ENCODE measurements at places on chromosomes 1 and 21. TPM values are rescaled to one million over a fixed set of nuclear protein-coding genes. Genes with fewer than 3 reads are reported as not detected.

GRCh38 chr1:30525971-30526651 is 197.3 kb downstream of the MATN1 start:
- no peak for DNase-seq

DNA sequence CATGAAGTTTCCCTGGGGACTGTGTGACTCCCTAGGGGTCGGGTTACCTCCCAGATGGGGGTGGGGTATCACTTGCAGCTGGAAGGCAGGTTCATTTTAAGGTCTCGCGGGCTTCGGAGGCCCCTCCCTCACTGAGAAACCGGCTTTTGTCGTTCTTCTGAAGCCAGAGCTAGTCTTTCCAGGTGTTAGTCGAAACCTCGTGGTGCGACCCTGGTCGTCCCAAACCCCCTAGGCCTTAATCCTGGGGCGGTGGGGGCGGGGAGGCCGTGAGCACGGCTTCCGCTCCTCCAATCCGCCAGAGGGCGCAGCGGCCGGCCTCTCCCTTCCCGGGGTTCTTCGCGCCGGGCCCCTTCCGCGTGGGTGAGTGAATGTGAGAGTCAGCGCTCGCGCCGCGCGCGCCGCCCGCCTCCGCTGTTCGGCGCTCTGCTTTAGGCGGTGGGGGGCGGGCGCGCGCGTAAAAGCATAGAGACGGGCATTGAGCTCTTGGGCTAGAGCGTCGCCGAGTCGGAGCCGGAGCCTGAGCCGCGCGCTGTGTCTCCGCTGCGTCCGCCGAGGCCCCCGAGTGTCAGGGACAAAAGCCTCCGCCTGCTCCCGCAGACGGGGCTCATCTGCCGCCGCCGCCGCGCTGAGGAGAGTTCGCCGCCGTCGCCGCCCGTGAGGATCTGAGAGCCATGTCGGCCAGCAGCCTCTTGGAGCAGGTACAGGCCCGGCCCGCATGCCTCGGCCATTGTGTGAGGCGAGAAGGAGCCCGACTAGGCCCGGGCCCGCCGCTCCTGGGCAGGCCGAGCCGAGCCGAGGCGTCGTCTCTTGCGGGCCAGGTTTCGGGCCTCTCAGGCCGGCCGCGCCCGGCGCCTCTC is at the start of gene YTHDF2:
Gene YTHDF2, plus strand, starts transcription at position 491 of the 857 bp plus-strand sequence. Its CDS starts 181 bp downstream, at position 672.
- peak; percentile 98 for DNase-seq

The PADI2 gene
- polyA plus RNA-seq: not detected

The CA14 gene
- 1.7 TPM for polyA plus RNA-seq

- DNase-seq: no peak
Measured at GRCh38 chr1:37620707-37621106, 14.0 kb downstream of the RSPO1 start.

- no peak for DNase-seq
Measured at GRCh38 chr1:100414693-100415497, 62.6 kb downstream of the CDC14A start.

Data from naive thymus-derived CD4-positive, alpha-beta T cell (primary cell).